NCI-H460 (cell line): ENCODE measurements at places on chromosomes 5 and 9. TPM values are rescaled to one million over a fixed set of nuclear protein-coding genes. Genes with fewer than 3 reads are reported as not detected.

- DNase-seq = no peak
These were observed 6.6 kb downstream of the LHX2 start for GRCh38 chr9:124017929-124018729.

DNA sequence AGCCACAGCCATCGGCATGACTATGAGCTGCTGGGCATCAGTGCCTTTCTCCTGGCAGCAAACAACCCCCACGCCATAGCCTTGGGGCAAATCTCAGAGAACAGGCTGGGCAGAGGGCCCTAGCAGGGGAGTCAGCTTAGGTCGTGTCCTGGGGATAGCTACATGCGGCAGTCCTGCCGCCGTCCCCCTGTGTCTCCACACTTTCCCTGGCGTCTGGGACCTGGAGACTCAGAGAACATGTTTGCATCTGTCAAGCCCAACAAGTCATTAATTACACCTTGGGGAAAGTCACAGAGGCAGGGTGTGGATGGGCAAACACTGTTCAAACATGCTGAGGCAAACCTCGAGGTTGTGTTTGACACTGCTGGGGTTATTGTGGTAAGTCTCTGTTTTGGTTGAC is 123.6 kb downstream of the C5orf15 start:
- no peak for DNase-seq

DNA sequence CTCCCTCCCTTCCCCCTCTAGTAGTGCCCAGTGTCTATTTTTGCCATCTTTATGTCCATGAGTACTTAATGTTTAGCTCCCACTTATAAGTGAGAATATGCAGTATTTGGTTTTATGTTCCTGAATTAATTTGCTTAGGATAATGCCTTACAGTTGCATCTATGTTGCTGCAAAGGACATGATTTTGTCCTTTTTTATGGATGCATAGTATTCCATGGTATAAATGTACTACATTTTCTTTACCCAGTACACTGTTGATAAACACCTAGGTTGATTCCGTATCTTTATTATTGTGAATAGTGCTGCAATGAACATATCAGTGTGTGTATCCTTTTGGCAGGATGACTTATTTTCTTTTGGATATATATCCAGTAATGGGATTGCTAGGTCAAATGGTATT is 3.8 kb downstream of the ABLIM3 start:
- DNase-seq = no peak

PCDHA5 gene
- total RNA-seq = not detected in 2 replicates

DNA sequence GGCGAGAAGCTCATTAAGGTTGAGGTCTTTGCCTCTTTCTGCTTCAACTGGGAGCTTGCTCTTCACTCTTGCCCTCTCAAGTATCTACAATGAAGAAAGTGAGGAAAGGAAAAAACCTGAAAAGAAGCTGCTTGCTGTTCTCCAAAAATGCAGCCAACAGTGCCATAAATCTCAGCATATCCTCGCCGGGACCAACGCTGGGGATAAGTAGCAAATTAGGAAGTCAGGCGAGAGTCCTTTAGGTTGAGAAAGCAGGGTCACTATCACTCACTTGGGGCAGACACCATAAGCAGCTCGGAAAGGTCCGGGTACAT is 399 bp downstream of the NUP155 start:
- DNase-seq = no peak

- DNase-seq = no peak
These were observed 51.2 kb downstream of the TARS1 start for GRCh38 chr5:33491941-33492340.

GRCh38 chr5:156588306-156588705 is 261.3 kb downstream of the SGCD start:
- DNase-seq = no peak

GRCh38 chr9:112548836-112549595 is 62.4 kb downstream of the KIAA1958 start:
- no peak for DNase-seq

ARRDC1 gene
- total RNA-seq = 26.6 and 32.6 TPM in 2 replicates

KLHL3 gene
- 3.2 and 5.0 TPM in 2 replicates for total RNA-seq

- DNase-seq = peak; percentile 43
These were observed 15.0 kb downstream of the LHX6 start for GRCh38 chr9:122213589-122214413.

GRCh38 chr9:106868565-106868964 is 5.6 kb downstream of the ZNF462 start:
- DNase-seq = no peak

DNA sequence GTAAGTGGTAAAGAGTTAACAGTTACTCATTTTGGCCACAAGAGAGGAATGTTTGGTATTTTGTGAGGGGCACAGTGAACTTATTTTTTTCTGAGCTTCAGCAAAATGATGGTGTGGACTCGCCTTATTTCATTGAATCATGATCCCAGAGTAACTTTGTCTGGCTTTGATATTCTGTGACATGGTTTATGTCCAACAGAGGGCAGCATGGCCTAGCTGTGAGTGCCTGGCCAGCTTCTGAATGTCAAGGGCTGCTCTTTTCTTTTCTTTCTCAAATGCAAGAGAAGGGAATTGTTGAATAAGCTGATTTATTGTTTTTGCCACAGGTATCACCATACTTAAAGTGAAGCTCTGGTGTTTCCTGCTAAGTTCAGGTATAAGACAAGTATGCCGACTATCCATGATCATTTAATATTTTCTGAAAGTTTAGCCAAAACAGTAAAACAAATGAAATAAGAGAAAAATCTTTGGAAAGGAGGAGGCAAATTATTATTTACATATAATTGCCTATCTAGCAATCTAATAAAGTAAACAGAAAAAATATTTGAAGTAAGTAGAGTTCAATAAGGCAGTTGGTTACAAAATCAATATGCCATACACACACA is 31.7 kb downstream of the MRPL22 start:
- DNase-seq = peak; percentile 33
